AG08395 (cell line): ENCODE measurements at places on chromosomes 1 and 21.

GRCh38 chr1:213817156-213817555 is 170.6 kb upstream of the PROX1 start:
- no peak for DNase-seq

DNA sequence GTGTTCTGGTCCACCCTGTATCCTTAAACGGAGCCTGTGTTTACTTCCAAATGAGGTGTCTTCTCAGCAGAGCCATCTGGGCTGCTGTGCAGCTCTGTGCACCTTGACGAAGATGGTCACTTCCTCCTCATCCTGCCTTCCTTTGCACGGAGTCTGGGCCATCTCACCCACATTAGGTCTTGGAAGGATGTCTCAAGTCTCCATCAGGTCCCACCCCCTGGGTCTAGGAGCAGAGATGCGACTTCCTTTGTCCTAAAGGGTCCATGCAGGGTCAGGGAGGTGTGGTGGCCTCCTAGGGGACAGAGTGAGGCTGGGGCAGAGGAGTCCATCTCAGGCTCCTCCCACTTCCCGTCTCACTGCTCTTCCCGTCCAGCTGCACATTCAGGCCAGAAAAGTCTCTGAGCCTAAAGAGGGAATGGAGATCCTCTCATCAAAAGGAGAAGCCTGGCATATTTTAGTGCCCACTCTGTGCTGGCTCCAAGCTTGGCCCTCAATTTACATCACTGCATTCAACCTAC is 209.2 kb downstream of the MATN1 start:
- DNase-seq: no peak

DNA sequence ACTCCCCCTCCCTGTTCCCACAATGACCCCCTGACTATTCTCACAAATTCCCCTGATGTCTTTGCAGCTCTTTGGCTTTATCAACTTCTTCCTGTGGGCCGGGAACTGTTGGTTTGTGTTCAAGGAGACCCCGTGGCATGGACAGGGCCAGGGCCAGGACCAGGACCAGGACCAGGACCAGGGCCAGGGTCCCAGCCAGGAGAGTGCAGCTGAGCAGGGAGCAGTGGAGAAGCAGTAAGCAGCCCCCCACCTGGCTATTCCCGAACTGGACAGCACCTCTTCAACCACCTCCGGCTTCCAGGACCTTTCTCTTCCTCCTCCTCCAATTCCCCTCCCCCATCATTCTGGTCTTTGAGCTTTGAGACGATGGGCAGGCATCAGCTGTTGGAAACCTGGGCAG is 4.4 kb upstream of the ATXN7L2 start:
- no peak for DNase-seq

DNA sequence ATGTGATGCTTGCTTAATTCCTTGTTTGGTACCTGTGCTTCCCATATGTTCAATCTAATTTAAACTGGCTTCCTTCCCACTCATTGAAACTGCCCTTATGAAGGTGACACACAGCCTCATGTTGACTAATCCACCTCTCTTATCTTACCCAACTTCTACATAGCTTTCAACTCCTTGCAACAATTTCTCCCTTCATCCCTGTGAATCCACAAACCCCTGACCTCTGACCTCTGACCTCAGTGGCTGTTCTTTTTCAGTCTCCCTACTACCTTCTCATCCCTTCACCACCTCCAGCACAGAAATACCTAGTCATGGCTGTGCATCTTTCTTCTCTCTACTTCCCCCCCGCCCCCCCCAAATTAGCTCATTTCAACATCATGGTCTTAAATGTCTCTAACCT is 144.5 kb downstream of the TTLL7 start:
- DNase-seq: no peak

- DNase-seq: no peak
Observed at GRCh38 chr21:44709426-44710293, 1.7 kb downstream of the TSPEAR start.
